CD4-positive, alpha-beta memory T cell (primary cell): ENCODE measurements at places on chromosomes 12 and 14.

- no peaks in the 10 kb centered on the region for H3K27me3 ChIP-seq
- H3K27ac ChIP-seq = no peak overlapping the region
- H3K4me3 ChIP-seq = no peak overlapping the region
- no peak for DNase-seq
- H3K36me3 ChIP-seq = no peaks in the 10 kb centered on the region
- no peaks in the 10 kb centered on the region for H3K4me1 ChIP-seq
Measured at GRCh38 chr12:96766232-96766631, 140.8 kb upstream of the NEDD1 start.

GRCh38 chr14:33781236-33781635 lies 169.6 kb downstream of the EGLN3 start:
- no peaks in the 10 kb centered on the region for H3K36me3 ChIP-seq
- H3K27me3 ChIP-seq = no peaks in the 10 kb centered on the region
- H3K27ac ChIP-seq = no peak overlapping the region
- H3K4me1 ChIP-seq = no peaks in the 10 kb centered on the region
- DNase-seq = no peak

DNA sequence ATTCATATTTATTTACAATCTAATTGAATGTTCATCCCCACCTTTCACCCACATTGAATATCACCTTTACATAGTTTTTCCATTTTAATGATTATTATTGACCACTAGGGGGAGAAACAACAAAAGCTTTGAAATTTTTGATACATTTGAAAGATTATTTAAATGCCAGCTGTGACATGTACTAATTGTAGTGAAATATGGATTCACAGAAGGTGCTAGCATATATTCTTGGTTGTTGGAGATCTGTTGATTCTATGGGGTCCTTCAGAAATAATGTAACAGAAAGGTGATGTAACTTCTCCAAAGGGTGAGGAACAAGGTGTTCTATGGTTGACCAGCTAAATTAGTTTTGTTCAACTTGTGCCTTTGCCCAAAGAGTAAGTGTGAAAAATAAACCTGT lies 22.4 kb upstream of the GPR33 start:
- no peaks in the 10 kb centered on the region for H3K4me1 ChIP-seq
- no peak for DNase-seq
- H3K36me3 ChIP-seq = no peaks in the 10 kb centered on the region
- H3K27me3 ChIP-seq = no peaks in the 10 kb centered on the region

DNA sequence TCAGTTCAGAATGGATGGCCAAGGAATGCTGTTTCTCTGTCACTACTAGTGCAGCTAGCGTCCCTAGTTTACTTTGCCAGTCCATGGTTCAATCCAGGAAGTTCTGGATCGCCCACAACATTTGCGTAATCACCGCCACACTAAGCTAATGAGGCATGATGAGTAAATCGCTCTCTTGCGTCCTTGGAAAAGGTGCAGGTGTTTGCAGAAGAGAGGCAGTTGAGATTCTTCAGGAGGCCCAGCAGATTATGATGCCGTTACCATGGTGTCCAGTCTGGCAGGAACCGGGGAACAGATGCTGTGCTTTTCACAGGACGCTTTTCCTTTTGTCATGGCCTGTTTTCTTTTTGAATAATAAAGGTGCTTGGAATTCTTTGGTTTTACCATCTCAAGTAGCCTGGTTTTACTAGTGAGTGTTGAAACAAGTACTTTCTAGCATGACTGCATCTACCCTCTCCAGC lies 9.0 kb downstream of the TPH2 start:
- no peak overlapping the region for H3K27ac ChIP-seq
- no peak for DNase-seq
- H3K4me1 ChIP-seq = no peaks in the 10 kb centered on the region
- peaks cover 5% of the 10 kb centered on the region for H3K27me3 ChIP-seq

DNA sequence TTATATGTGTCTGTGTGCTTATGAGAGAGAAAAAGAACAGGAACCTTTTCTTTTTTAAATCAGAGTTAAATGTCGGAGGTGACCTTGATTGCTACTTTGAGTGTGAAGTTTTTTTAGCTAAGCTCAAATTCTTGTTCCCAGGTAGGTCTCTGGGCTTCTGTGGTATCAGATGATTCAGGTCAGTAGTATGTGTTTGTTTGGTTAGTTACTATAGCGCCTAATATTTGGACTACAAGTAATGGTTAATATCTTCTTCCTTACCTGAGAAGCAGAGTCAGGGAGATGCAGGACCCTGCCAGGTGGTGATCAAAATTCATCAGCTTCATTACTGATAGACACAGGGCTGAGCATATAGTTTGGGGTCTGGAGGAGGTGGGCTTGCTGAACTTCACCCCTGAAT lies 30.8 kb downstream of the ADCK1 start:
- no peaks in the 10 kb centered on the region for H3K4me1 ChIP-seq
- no peaks in the 10 kb centered on the region for H3K27me3 ChIP-seq
- DNase-seq = no peak
- H3K27ac ChIP-seq = no peak overlapping the region
- H3K36me3 ChIP-seq = peaks cover 3% of the 10 kb centered on the region
- H3K4me3 ChIP-seq = no peak overlapping the region

DNA sequence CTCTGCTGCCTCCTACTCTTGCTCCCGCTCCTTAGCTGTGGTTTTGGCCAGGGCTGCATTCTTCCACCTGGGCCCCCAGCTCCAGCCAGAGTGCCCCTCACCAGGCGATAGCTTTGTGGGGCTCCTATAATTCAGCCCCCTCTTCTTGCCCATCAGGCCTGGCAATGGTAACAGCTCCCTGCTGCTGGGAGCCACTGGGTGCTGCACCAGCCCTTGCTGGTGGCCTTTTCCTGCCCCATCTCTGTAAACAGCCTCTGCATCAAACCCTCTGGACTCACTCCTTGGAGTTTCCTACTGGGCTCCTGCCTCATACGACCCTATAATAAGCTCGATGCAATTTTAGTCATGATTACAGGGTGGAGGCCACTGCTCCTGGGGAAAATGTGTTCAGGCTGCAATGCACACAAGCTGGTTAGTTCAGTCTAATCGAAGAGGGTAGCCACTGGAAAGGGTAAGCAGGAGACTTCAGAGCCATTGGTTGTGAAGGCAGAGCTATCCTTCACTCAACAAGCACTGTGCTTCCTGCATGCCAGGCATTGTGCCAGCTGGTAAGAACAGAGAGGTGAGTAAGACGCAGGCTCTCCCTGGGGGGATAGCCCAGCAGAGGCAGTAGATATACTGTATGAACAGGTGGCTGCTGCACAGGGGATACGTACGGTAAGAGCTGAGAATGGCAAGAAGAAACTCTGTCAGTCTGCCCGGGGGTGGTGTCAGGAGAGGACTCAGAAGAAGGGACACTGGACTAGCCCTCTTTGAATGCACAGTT lies 24.7 kb downstream of the CLMN start:
- no peak overlapping the region for H3K27ac ChIP-seq
- H3K27me3 ChIP-seq = peaks cover 3% of the 10 kb centered on the region
- no peaks in the 10 kb centered on the region for H3K36me3 ChIP-seq
- no peaks in the 10 kb centered on the region for H3K4me1 ChIP-seq
- no peak for DNase-seq

DNA sequence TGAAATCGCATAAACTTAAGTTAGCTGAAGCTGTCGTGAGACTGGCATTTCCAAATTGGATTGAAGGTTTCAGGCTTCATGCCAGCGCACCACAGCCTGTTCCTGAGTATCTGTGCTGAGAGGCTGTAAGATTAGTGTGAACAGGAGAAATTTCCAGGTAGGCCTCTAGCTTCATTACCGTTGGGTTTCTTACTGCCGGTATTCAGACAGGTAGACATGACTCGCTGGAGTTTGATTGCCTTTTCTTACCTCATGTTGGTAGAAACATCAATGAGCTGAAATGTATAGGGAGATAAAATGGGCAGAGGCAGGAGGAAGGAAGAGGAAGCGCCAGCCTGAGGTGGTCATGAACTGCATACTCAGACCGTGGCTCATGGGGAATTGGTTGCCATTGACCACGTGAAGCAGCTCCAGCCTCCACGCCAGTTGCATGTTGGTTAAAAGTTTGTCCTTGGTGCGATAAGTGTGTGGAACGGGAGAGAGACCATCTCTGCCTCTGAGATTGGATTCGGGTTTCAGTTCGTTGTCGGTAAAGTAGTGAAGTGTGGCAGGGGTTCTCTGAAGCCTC lies 42.3 kb upstream of the MMP17 start:
- H3K4me3 ChIP-seq = no peak overlapping the region
- DNase-seq = no peak
- no peaks in the 10 kb centered on the region for H3K27me3 ChIP-seq
- H3K36me3 ChIP-seq = peaks cover 39% of the 10 kb centered on the region
- H3K4me1 ChIP-seq = no peaks in the 10 kb centered on the region
- no peak overlapping the region for H3K27ac ChIP-seq

DNA sequence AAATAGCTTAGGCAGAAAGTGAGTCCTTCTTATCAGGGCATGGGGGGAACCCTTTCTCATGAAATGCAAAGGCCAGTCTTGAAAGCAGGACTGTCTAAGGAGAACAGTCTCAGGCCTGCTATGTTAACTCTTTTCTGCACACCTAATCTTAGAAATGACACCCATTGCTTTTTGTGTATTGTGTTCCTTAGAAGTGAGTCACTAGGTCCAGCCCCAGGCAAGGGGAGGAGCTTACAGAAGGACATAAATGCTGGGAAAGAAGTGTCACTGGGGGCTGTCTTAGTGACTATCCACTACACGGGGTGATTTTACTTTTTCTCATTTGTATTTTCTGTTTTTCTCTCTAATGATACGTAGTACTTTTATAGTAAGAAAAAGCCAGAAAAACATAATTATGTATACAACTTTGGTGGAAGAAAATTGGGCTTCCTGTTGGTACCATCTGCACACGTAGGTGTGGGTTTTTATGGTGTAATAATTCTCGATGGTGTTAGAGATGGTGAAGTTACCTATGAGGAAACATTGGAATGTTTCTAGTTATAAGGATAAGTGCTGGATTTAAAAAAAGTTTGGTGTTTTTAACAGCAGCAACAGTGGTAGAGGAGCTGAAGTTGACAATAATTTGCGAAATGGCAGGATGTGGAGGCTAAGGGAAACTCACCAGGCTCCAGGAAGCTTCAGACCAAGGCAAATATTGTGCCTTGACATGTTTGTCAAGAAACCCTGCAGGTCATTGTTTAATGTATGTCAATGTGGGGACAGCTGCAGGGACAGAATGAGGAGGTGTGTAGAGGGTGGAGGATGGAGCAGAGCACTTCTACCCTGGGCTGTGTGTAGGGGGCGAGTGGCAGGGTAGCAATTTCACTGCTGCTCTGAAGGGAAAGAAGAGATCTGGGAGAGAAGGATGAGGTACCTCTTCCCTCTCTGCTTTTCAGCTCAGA lies 214.9 kb downstream of the KTN1 start:
- no peak for DNase-seq
- no peak overlapping the region for H3K27ac ChIP-seq
- no peak overlapping the region for H3K4me3 ChIP-seq
- no peaks in the 10 kb centered on the region for H3K27me3 ChIP-seq
- no peaks in the 10 kb centered on the region for H3K36me3 ChIP-seq

- H3K4me1 ChIP-seq = peaks cover 32% of the 10 kb centered on the region
- H3K36me3 ChIP-seq = no peaks in the 10 kb centered on the region
- H3K27me3 ChIP-seq = no peaks in the 10 kb centered on the region
Measured at GRCh38 chr12:22287776-22288621, 46.5 kb downstream of the ST8SIA1 start.

DNA sequence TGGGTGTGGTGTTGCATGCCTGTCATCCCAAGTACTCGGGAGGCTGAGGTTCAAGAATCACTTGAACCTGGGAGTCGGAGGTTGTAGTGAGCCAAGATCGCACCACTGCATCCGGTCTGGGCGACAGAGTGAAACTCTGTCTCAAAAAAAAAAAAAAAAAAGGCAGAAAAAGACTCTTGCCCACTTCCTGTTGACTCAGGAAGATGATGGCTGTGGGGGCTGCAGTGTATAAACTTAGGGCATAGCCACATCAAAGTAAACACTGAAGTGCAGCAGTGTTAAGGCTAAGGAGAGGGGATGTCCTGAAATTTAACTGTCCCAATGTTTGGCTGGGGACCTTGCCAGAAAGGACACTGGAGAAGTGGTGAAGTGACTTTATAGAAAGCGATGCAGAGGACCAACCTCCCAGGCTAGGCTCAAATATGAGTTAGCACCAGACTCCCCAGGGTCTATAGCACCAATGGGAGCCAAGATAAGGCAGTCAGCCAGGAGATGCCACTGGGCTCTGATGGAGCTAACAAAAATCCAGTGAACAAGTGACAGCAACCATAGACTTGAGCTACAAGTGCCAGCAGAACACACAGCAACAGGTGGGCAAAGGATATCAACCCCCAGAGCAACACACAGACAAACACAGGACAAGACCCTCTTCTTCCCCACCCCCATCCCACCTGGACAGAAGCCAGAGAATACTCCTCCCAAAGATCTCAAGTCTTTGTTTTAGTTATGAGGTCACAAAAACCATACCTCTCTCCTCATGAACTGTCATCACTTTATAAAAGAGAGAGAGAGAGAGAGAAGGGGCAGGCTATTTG lies 28.0 kb downstream of the NELL2 start:
- DNase-seq = peak; percentile 88
- peak overlapping the region; percentile 46 for H3K4me3 ChIP-seq
- peaks cover 88% of the 10 kb centered on the region for H3K4me1 ChIP-seq
- H3K27ac ChIP-seq = peak overlapping the region; percentile 62

GRCh38 chr14:78157494-78158437 lies 12.4 kb upstream of the NRXN3 start:
- H3K27me3 ChIP-seq = no peaks in the 10 kb centered on the region
- H3K4me1 ChIP-seq = no peaks in the 10 kb centered on the region
- no peaks in the 10 kb centered on the region for H3K36me3 ChIP-seq
- no peak for DNase-seq

- H3K27me3 ChIP-seq = no peaks in the 10 kb centered on the region
- no peak overlapping the region for H3K4me3 ChIP-seq
- H3K4me1 ChIP-seq = peaks cover 12% of the 10 kb centered on the region
- no peak overlapping the region for H3K27ac ChIP-seq
Measured at GRCh38 chr12:50013361-50014147, 11.7 kb downstream of the RACGAP1 start.

DNA sequence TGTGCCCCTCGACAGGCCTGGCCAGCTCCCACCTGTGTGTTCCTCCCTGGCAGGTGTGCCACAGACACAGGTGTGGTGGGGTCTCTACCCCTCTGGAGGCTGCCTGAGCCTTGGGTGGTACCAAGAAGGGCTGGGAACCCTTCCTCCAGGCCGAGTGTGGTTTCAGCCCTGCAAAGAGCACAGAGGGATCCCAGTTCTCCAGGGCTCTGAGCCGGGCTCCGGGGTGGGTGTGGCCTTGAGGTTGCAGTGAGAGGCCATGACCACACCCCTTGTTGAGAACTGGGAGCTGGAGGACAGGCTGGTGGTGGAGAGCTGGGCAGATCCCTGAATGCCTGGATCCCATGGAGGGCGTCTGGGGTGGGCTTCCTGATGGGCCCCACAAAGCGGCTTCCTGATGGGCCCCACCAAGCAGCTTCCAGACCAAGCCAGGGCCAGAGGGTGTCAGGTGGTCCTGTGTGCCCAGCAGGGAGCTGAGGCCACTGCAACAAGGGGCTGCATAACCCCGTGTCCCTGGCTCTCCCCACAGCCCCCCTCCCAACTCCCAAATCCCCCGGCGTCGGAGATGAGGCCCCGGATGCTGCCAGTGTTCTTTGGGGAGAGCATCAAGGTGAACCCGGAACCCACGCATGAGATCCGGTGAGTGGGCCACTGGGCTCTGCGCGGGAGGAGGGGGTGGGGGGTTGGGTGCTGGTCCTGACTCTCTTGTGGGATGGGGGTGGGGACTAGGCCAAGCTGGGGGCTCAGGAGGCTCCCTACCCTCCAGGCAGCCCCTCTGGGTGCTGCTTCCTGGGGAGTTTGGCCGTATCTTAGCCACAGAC lies 16.6 kb downstream of the RFLNA start:
- H3K4me1 ChIP-seq = no peaks in the 10 kb centered on the region
- H3K27ac ChIP-seq = no peak overlapping the region
- no peak for DNase-seq
- H3K4me3 ChIP-seq = no peak overlapping the region
- no peaks in the 10 kb centered on the region for H3K27me3 ChIP-seq
- no peaks in the 10 kb centered on the region for H3K36me3 ChIP-seq

- H3K4me1 ChIP-seq = peaks cover 25% of the 10 kb centered on the region
- no peak for DNase-seq
- H3K4me3 ChIP-seq = no peak overlapping the region
- H3K27me3 ChIP-seq = no peaks in the 10 kb centered on the region
- H3K27ac ChIP-seq = no peak overlapping the region
Measured at GRCh38 chr12:15540469-15540872, 218.2 kb downstream of the PTPRO start.
